ENCODE measurements at places on chromosomes 6 and 20.
A peak's percentile ranks its signal among the peaks of the same experiment; 100 is the strongest.

DNA sequence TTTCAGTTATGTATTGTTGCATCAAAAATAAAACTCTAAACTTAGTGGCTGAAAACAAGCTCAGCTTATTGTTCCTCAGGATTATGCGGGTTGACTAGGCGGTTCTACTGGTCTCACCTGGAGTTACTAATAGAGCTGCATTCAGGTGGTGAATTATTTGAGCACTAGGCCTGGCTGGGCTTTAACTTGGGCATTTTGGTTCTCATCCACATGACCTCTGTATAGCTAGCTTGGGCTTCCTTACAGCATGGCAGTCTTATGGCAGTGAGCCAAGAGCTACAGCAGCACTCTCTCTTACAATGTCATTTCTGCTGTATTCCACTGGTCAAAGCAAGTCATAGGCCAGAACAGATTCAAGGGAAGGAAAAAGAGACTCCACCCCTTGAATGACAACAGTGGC lies 1.6 kb downstream of the PGBD1 start:
- no peak for DNase-seq

DNA sequence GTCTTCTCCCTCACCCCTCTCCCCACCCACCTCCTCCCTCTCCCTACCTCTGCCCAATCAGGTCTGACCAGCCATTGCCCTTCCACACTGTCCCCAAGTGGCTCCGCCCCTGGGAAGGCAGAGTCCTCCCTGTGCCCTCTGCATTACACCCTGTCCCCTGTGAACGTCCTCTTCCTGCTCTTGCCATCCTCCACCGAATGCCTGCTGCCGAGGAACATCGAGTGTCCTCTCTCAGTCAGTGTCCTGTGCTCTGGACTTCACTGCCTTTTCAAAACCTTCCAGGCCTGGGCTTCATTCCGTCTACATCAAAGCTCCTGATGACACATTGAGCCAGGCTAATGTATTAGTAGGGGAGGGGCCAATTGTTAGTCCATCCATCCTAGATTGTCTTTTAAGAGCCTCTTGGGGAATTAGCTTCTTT lies 3.3 kb upstream of the PACSIN1 start:
- DNase-seq = no peak

DNA sequence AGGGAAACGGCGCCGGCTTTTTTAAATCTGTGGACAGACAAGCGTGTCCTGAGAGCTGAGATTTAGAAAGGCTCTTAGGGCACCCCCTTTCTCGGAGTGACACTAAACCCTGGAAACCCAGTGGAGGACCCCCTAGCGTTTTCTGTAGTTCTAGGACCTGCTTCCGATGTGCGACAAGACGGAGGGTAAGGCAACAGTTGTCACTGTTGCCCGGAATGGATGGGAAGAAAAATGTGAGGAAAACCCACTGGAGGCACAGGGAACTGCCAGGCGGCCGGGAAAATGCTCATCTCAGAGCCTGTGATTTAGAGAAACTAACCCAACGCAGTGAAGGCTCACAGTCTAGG lies 551 bp upstream of the ATP5F1E start:
- DNase-seq = no peak

GRCh38 chr6:57297505-57297904 lies 19.9 kb upstream of the PRIM2 start:
- no peak for DNase-seq

- DNase-seq = no peak
Measured at GRCh38 chr6:13274707-13275434, 53.5 kb downstream of the TBC1D7 start.

GRCh38 chr20:63641146-63641791 lies 12.0 kb downstream of the STMN3 start:
- peak; percentile 42 for DNase-seq

DNA sequence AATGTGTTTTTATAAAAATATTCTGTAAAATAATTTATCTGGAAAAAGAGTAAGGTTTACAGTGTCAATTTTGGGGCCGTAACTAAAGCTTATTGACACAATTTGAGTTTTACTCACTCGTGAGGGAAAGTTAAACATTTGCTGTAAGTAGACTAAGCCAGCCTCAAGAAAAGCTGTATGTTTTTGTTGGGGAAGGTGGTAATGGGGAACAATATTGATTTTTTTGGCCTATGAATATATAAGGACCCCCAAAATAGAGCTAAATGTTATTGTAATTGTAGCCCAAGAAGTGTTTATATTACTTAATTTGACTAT lies 1.4 kb downstream of the SENP6 start:
- DNase-seq = no peak

- DNase-seq = no peak
Measured at GRCh38 chr6:160337301-160337700, 10.9 kb upstream of the SLC22A3 start.

DNA sequence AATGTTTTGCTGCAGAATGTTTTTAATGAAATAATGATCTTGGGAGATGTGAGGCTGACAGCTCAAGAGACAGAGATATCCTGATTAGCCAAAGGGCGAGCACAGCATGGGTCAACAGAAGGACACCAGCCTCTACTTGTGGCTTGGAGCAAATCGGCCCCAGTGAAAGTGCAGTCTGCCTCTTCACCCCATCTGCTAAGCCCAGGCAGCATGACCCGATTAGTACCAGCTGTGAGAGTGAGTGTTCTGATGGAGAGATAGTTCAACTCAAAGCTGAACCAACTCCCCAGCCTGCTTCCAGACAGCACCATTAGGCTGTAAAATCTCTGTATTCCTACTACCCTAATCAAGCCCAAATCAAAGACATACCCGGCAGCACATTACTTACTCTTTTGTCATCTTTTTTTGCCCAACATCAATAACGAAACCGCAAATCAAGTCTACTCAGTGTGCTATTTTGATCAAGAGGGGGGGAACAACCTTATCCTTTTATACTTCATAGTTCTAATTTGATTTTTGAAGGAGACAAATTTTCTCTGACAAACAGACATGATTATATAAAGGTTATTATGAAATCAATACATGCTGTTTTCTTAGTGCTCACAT lies 514.1 kb upstream of the NRSN1 start:
- DNase-seq = no peak

DNA sequence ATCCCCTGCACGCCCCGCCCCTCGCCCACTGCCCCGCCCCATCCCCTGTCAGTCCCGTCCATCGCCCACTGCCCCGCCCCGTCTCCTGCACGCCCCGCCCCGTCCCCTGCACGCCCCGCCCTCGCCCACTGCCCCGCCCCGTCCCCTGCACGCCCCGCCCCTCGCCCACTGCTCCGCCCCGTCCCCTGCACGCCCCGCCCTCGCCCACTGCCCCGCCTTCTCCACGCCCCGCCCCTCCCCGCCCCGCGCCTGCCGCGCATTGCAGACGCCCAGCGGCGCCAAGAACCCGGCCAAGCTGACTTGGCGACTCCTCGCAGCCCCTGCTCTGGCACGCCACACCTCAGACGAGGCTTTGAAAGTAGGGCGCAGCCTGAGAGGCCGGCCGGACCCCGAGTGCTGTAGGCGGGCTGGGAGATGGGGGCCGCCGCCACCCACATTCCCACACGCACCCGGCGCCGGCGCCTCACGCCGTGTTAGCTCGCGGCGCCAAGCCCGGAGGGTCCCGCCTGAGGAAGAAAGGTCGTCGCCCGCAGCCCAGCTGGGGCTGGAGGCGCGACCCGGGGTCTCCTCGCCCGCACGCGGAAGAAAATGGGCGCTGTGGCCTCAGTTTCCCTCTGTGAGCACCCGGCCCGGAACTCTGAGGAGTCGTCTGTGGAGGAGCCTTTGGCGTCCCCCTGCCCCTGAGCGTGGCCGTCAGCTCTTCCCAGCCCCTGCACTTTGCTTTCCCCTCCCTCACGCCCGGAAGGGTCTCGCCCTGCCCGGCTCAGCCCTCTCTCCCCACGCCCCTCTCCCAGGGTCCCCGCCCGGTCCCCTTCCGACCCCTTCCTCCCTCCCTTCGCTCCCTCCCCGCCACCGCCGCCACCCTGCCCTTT lies at the start of gene RAD21L1:
TSS of gene RAD21L1 (plus strand) at position 262 of the 872 bp plus-strand sequence. CDS start 2,410 bp downstream, outside the sequence.
- DNase-seq = peak; percentile 84

DNA sequence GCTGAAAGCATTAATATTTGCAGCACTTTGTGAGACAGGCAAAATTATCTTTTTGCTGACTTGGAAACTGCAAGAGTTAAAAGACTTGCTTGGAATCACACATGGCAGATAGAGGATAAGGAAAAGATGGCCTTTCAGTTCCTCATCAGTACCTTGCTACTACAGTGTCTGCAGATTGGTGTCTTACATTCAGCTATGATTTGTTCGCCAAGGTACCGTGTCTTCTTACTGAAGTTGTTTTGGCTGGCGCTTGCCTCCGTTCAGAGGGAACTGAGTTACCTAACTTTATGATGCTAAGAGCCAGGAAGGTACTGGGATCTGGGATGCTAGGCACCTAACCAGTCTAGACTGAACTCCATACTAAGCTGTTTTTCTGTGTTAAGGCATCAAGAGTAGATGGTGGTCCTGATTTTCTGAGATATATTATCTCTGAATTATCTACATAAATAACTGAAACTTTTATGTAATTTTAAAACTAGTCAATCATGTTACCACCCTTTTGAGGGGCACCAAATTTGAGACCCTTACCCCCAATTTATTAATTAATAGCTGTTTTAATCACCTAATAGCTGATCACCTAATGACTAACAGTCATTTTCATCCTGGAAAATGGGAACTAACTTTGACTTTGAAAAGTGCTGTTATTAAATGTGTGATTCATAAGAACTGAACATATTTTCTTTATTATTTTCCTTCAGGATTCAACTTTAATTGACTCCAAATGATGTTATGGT lies 2.5 kb downstream of the WTAP start:
- DNase-seq = no peak

DNA sequence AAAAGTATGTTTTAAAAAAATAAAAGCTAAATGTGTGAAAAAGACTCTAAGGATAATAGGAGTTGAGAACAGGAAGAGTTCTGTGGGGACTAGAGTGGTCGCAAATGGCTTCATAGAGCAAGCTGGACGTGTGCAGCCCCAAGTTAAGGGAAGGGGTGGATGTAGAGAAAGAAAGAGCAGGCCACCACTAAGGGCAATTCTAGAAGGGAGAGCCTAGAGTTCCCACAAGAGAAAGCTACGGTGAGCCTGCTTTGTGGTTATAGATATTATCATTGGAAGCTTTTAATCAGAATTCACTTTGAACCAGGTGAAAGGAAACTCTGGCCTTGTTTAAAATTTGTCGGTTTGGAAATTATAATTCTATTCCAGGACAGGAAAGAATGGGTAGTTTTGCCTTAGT lies 101.6 kb downstream of the HIVEP2 start:
- DNase-seq = no peak

- DNase-seq = no peak
Measured at GRCh38 chr6:15937602-15938001, 191.3 kb upstream of the MYLIP start.

- no peak for DNase-seq
Measured at GRCh38 chr6:143516690-143517446, 5.3 kb upstream of the FUCA2 start.

- DNase-seq = no peak
Measured at GRCh38 chr20:51419646-51420045, 122.9 kb downstream of the NFATC2 start.

- no peak for DNase-seq
Measured at GRCh38 chr20:22414305-22414742, 170.0 kb downstream of the FOXA2 start.

DNA sequence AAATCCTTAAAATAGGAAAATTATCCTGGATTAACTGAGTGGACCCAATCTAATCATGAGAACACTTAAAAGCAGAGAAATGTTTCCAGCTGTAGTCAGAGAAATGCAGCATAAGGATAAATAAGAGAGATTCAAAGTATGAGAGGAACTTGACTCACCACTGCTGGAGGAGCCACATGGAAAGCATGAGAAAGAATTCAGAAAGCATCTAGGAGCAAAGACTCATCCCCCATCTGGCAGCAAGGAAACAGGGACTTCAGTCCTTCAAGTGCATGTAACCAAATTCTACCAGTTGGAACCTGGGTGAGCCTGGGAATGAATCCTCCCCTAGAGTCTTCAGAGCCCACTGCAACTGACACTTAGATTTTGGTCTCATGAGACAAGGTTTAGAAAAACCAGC lies 33.7 kb downstream of the RNF146 start:
- no peak for DNase-seq

- no peak for DNase-seq
Measured at GRCh38 chr6:94175465-94175864, 756.1 kb upstream of the EPHA7 start.

GRCh38 chr20:21936261-21936660 lies 230.8 kb downstream of the PAX1 start:
- no peak for DNase-seq

DNA sequence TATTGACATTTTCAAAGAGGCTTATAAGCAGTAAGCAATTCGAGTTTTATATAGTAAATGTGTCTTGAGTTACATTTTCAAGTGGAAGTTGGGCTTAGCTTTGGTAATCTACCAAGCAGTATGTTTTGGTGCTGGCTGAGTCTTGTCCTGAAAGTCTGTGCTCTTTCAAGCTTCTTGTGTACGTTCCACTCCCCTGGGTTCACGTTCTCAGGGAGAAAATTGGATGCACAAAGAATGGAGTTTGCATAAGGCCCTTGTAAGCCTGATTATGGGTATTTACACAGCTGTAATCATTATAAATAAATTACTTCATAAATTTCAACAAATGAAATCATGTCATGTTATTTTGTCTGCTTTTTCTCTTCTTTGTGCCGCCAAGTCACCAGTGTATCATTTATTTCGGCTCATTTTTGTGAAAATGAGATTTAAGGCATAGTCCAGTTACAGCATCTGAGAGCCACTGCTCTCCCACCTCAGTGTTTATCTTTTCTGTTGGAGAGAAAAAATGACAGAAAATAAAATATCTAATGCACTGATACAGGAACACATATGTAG lies 262.5 kb downstream of the BTBD3 start:
- no peak for DNase-seq

DNA sequence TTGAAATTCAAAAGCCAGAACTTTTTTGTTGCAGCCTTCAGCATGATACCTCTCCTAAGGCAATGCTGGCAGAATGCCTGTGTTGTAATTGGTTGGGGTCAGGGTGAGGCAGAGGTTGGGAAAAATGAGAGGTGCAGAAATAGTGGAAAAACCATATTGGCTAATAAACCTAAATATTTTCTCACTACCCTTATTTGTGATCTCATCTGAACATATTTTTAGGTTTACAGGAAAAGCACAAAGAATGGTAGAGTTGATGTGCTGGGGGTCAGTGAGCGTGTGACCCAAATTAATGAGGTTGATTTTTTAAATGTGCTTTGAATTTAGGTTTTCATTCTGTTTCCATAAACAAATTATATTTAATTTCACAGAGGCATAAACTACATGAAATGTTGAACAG lies 437.3 kb downstream of the HDGFL1 start:
- no peak for DNase-seq

DNA sequence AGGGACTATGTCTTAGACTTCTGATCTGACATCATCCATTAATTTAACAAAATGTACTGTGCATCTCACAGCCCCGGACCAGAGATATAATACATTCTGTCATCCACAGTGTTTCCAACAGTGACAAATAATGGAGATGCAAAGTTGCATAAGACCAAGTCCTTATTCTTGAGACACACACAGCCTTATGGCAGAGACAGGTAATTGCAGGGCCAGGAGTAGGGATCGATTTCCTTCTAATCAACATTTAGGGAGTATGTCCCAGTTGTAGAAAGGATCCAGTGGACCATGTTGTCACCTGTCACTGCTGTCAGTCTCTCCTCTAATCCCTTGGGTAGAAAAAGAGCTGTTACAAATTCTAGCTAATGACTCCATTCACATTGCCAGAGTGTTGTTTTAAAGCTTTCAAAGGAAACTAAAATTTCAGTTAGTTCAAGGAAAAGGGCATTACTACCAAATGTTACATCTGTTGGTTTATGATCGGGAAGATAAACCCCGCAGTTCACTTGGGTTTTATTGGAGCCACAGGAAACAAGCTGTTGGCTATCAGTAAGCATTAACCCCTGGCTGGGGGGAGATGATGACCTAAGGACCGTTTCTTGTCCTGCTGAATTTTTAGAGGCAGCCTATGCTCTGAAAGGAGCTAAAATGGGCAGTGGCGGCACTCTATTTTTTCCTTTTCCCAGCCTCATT lies 111.4 kb upstream of the ATXN1 start:
- DNase-seq = no peak
